Fibroblast of skin of abdomen (primary cell): ENCODE measurements at places on chromosomes 5 and 9.

DNA sequence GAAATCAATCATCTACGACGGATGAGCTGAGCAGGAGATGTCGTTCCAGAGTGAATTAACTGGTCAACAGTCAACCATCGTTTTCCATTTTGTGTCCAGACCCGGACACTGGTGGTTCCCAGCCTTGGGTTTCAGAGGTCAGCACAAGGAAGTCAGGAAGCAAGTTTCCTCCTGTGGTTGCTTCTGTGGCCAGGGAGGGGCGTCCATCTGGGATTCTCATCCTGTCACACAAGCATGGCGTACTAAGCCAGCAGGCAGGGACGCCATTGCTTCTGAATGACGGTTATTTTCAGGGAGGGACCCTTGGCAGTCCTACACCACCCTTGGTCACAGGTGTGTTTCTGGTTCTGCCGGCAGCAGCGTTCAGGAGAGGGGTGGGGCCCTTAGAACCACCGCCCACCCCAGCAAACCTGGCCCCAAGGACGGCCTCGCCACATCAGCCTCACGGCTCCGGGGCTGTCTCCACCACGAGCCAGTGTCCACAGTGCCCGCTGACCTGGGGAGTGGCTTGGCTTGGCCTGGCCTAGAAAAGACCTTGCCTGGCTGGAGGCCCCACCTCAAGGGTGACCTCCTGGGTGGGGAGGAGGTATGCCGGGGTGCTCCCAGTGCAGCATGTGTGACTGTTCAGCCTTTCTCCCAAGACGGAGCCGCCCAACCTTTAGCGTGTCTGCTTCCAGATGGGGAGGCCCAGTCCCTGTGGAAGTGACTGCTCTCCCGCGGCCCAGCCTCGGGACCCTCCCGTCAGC is 25.2 kb downstream of the NDUFS6 start:
- no peak for DNase-seq

GRCh38 chr9:15227491-15227890 is 79.5 kb downstream of the TTC39B start:
- no peak for DNase-seq

DNA sequence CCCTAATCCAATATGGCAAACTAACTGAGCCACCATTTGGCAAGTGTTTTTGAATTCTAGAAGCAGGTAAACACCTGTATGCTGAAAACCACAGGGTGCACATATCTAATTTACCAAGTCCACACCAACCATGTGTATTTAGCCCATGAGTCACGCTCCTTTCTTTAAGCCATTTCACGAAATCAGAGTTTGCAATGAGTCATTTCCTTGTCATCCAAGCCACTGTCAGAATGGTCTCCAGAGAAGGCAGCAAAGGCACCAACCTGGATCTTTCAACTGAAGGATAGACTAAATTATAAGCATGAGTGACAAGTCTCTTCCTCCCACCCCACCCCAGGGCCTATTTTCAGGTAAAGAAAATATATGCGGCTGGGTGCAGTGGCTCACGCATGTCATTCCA is 110.0 kb downstream of the PAX5 start:
- peak; percentile 78 for DNase-seq

DNA sequence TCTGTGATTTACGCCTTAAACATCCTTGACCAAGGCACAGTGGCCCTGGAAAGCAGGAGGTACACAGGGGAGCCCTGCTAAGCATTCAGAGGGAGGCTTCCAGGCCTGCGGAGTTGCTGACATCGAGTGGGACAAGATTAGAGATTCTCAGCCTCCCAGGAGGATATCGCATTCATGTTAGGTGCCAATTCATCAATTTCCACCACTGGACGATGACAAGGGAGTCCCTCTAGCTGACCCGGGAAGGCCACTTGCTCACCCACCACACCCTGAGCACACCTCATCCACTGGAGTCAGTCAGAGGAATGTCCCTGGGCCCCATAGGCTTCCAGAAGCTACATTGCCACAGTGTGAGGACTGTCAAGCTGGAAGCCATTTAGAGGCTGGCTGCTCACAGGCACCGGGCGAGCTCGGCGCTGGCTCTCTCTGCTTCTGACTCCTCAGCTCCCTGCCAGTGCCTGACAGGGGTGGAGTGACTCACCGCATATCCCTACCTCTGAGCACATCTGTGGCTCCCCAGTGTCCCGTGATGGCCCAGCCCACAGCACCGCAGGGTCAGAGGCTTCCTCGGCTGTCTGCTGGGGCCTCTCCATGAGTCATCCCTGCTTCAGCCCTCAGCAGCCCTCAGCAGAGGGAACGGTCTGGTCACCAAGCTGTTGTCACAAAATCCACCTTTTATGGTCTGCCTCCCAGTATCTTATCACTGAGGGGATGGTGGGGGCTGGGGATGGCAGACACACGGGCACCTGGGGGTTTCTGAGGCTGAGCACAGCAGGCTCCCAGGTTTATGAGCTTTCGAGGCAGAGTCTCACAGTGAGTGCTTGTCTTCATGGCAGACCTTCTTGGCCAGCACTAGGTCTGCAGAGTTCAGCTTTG is 117.5 kb downstream of the ZNF608 start:
- DNase-seq = peak; percentile 94

GRCh38 chr9:462606-463005 is 247.9 kb downstream of the DOCK8 start:
- no peak for DNase-seq

DNA sequence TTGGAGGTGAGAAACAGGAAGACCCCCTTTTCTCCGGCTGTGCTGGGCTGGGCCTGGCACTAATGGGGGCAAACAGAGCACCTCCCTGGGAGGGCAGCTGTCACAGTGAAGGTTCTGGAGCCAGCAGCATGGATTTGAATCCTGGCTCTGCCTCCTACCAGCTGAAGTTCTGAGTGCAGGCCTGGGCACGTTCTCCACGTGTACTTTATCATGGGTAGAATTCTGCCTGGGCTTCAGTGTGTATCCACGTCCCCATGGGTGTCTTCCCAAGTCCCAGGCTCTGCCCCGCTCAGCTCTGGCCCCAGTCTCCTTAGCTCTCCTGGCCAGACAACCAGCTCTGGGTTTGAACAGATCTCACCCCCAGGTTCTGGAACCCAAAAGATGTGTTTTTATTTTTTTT is 223.2 kb downstream of the PBX3 start:
- DNase-seq = no peak

DNA sequence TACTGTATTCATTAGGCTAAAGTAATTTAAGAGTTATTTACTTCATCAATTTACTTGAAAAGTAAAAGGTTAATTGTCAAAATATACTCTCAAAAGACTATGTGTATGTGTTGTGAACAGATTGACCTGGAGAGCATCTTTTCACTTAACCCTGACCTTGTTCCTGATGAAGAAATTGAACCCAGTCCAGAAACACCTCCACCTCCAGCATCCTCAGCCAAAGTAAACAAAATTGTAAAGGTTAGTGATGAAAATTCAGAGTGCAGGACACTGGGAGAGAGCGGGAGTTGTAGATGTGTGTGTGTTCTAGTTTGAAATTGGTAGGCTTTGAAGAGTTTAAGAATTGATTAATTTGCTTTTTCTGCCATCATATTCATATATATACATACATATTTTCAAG is 41.9 kb downstream of the KIF2A start:
- DNase-seq = no peak

DNA sequence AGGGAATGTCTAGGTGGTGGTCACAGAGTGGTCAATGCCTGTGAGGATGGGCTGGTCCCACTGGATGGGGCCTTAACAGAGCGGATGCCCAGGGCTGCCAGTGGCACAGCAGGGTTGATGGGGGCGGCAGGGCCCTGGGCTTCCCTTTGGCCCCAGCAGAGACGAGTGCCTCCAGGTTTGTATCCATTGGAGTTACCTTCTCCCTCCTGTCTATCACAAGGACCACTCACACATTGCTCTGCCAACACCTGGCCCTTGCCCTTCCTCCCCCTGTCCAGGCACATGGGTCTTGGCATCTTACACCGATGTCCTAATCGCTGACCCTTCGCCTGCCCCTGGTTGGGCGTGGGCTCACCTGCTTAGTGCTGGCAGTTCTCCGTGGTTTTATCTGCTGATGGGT is 26.2 kb upstream of the IRX4 start:
- DNase-seq = no peak

DNA sequence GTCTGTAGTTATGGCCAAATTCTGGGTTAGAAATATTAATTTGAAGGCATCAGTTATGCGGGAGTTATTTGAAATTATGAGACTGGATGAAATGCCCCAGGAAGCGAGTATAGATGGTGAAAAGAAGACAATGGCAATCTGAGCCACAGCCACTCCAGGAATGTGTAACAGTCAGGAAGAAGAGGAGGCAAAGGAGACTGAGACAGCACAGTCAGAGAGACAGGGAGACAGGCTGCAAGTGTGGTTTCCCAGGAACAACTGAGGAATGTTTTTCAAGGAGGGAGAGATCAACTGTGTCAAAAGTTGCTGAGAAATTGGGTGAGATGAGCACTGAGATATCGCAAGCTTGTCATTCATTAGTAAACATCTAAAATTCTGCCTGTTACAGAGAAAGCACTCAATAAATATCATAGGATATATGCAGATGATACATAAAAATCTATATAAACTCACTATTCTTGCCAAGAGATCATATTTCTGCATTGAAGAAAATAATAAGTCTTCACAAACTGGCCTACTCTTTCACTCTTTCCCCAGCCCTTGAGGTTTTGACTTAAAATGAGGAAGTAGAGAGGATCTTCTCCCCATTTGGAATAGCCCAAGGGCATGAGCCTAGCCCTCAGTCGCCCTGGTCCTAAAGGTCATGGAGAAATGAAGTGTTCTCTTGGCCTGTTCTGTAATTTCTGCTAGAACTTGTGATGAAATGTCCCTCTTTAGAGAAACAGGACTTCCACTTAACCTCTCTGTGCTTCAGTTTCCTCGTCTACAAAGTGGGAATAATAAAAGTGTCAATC is 48.5 kb upstream of the RLN1 start:
- peak; percentile 71 for DNase-seq

- DNase-seq = no peak
Measured at GRCh38 chr5:93674138-93674537, 67.3 kb downstream of the POU5F2 start.

DNA sequence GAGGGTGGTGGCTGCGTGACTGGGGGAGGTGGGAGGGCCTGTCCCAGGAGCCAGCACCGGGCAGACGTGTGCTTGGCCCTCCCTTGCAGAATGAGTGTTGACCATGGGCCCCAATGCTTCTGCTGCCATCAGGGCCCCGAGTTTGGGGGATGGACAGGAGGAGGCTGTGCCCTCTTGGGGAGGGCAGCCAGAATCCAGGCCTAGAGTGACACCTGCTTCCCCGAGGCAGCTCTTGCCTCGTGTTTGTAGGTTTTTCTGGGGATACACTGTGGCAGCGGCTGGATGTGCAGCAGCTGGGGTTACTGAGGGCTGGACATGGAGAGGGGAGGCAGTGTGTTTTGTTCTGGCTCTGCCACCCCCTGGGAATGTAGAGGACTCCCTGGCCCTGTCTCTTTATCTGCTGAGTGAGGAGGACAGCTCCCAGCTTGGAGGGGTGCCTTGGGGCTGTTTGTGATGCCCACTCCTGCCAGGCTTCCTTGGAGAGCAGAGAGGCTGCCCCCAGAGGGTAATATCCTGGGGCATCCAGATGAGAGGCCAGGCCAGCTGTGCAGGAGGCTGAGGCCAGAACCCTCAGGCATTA is 22.7 kb downstream of the WNK2 start:
- no peak for DNase-seq

GRCh38 chr9:130565792-130566191 is 13.6 kb upstream of the FUBP3 start:
- DNase-seq = no peak

DNA sequence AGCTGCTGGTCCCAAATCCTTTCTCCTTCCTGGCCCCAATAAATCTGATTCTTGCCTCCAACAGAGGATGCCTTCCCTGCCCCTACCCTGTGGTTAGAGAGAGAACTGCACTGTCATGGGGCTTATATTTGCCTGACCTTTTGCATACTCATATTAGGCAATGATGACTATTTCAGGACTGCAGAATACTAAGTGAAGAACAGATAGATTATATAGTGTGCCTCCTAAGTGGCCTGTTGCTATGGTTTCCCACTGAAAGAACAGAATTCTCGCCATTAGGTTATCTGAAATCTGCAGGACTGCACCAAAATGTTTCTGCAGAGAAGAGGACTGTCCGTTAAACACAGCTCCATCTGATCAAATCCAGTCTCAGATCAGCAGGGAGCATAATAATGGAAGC is 87.3 kb upstream of the CCNG1 start:
- no peak for DNase-seq

GRCh38 chr9:121484651-121485446 is 14.8 kb downstream of the GGTA1 start:
- no peak for DNase-seq

DNA sequence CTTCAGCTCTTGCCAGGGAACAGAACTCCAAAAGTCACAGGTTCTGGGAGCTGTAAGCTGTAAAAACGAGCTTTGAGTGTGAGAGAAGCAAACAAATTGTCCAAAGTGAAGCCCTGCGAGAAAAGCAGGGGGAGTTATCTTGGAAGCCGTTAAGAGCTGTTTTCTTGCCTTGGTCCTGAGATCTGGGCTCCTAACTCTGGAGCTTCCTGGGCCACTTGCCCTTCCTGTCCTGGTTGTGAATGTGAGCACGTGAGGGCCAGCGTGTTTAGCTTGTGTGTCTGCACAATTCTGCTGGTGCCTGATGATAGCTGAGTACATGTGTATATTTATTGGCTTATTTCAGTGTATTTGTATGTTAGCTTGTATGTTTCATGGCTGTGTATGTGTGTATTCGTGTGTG is 40.5 kb downstream of the DAB2IP start:
- no peak for DNase-seq

- no peak for DNase-seq
Measured at GRCh38 chr5:175464074-175464941, 14.1 kb upstream of the SFXN1 start.

GRCh38 chr9:35748242-35748857 is 678 bp downstream of the GBA2 start:
- no peak for DNase-seq

GRCh38 chr9:129221233-129221632 is 43.2 kb upstream of the IER5L start:
- DNase-seq = no peak

- DNase-seq = no peak
Measured at GRCh38 chr5:96115147-96115807, 153.6 kb upstream of the ELL2 start.

GRCh38 chr5:158058208-158059120 is 199.5 kb upstream of the CLINT1 start:
- DNase-seq = peak; percentile 76

DNA sequence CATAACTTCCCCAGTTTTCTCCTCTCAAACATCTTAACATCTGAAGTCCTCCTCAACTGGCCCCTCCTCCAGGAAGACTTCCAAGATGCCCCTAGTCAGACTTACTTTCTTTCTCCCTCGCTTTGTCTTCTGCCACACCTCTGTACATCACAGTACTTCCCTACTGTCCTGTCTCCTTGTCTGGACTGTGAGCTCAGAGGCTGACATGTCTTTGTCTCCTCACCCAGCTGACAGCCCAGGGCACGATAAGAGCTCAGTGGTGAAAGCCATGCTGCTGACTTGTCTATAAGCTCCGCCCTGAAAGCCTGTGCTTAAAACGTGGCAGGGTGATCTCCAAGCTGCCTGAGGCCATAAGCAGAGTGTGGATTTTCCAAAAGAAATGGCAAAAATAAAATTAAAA is 33.0 kb upstream of the SLC25A51 start:
- DNase-seq = peak; percentile 74

- DNase-seq = peak; percentile 22
Measured at GRCh38 chr5:73853091-73853490, 227.1 kb downstream of the ARHGEF28 start.

GRCh38 chr9:136615631-136616306 is 46.9 kb upstream of the EGFL7 start:
- no peak for DNase-seq

GRCh38 chr5:82640916-82641315 is 362.8 kb upstream of the RPS23 start:
- no peak for DNase-seq
